ENCODE measurements at places on chromosomes 6 and 20. TPM values are rescaled to one million over a fixed set of nuclear protein-coding genes. Genes with fewer than 3 reads are reported as not detected.

Gene IL20RA
- total RNA-seq = not detected

Gene C6orf132
- not detected for total RNA-seq

Gene RAMACL
- total RNA-seq = 8.0 TPM

Gene SLC24A3
- not detected for total RNA-seq

Gene ZC2HC1B
- total RNA-seq = not detected

Gene PDRG1
- total RNA-seq = 50.9 TPM

Gene C6orf52
- total RNA-seq = 0.49 TPM

All from G401 (cell line).